ENCODE measurements at places on chromosomes 12 and 14.

- DNase-seq: no peak
Observed at GRCh38 chr12:76008428-76008827, 23.1 kb downstream of the PHLDA1 start.

DNA sequence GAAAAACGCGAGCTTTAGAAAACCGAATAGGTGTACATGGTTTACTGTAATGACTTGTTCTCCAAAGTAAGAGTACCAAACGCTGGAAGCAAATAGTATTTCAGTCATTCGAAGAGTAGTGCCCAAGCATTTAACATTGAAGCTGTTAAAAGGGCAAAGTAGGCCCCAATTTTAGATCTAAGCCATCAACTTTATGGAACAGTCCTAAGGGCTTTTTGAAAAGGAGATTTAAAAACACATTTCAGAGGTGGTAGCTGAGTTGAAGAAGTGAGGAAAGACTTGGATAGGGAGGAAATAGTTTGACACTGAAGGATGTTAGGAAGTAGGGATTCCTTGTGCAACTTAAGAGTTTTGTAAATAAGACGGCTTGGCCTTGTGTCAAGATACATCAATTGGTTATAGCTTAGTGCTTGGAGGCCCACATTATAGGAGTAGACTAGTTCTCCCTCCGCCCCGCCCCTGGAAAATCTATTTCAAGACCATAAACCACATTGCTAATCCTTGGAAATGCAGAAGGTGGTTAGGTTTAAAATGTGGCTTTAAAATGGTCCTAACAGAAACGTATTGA lies 783 bp upstream of the TUBA1B start:
- no peak for DNase-seq

DNA sequence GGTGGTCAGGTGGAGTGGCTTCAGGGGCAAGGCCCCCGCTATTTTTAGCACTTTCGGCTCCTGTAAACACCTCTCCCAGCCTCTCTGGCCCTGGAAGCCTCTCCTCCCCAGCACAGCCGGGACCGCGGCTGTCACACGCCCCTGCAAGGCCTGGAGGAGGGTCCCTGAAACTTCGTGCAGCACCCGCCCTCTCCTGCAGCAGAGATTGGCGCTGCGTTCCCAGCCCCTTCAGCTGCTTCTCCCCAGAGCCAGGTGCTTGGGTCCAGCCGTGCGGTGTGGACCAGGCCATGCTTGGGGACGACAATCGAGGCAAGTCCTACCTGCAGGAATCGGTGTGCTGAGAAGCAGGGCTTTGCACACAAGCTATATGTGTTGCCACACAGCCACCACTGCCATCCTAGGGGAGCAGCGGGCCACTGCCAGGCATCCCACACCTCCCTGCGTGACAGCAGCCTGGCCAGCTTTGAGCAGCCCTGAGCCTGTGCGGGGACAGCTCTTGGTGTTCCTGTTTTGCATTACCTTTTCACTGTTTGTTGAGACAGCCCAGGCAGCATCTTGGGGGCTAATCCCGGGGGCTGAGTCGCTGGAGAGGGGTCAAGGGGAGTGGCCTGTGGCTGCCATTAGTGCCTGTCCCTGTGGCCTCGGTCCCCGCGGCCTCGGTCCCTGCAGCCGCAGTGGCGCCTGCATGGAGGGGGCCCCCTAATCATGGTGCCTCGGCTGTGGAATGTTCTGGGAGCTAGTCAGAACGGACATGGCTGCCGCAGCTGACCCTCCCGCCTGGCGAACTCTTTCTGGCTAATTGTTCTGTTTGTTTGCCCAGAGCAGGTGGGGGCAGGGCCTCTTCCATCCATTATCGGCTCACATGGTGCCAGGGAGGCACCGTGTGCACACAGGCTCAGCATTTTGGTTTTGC lies 27.6 kb upstream of the TRAF3 start:
- DNase-seq: no peak

DNA sequence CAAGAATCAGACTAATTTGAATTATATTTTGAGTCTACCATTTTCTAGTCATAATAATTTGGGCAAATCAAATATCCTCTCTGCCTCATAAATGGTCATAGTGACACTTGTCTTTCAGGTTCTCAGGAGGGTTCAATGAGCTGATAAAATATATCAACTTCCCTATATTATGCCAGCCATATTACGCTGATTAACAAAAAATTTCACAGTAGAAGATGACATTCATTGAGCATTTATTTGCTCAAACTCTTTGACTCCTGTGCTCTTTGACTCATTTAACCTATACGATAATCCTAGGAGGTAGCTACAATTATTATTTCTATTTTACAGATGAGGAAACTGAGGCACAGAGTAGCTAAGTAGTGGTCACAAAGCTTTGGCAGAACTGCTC lies 60.0 kb upstream of the CCDC91 start:
- no peak for DNase-seq

DNA sequence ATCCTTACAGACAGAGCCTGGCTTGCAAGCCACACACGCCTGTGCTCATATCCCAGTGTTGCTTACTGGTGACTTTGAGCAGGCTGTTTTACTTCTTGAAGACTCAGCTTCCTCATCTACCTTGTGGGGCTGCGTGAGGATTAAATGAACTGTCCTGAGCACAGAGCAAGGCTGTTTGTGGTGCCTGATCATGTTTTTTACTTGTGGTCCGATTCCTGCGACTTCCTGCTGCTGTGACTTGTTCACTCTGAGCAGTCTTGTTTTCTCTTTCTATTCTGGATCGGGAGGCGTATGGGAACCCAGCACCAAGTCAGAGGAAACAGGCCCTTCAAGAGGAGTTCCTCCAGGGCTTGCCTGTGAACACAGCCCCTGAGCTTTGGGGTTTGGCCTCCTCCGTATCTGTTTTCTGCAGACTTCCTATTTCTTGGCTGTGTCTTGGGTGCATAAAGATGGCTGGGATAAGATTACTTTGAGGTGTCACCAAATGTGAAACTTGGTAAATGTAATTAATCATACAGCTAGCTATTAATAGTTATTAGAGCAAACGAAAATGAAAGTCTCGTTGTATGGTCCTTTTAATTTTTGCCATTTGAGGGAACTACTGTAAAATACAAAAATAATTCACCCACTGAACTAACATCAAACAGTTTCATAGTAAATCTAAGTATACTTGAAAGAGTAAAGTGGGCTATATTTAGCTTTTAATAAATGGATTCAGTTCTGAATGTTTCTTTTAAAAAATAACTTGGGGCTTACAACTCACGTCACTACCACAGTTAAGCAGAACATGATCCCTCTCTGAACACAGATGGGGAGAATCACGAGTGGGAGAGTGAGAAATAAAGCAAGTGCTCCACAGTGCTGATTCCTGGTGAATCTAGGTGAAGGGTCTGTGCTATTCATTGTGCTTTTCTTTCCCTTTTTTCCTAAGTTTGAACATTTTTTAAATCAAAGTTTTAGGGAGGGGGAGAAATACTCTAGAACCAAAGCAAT lies 251.5 kb downstream of the FOXN3 start:
- DNase-seq: no peak

DNA sequence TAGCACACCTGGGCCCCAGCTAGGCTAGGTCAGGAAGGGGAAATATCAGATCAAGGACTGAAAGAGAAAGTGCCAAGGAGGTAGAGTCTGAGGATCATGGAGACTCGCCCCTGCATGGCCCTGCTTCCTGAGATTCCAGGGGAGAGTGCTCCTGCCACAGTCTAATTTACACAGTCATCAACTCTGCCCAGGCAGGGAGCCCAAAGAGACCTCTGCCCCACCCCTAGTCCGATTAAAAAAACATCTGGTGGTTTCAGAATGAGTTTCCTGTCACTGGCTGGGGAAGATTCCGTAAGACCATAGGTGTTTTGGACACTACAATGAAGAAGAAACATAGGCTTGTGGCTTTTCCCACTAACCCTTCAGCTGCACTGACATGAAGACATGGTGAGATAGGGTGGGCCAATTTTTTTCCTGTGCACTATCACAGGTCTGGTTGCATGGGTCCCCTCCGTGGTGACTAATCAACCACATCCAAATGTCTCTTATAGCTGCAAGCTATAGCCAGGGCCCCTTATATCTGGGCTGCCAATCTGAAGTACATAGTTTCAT lies 31.5 kb upstream of the GZMB start:
- peak; percentile 31 for DNase-seq

- DNase-seq: no peak
Observed at GRCh38 chr12:109621211-109621694, 47.7 kb downstream of the MVK start.

- DNase-seq: no peak
Observed at GRCh38 chr12:31317471-31318395, 8.2 kb downstream of the SINHCAF start.

DNA sequence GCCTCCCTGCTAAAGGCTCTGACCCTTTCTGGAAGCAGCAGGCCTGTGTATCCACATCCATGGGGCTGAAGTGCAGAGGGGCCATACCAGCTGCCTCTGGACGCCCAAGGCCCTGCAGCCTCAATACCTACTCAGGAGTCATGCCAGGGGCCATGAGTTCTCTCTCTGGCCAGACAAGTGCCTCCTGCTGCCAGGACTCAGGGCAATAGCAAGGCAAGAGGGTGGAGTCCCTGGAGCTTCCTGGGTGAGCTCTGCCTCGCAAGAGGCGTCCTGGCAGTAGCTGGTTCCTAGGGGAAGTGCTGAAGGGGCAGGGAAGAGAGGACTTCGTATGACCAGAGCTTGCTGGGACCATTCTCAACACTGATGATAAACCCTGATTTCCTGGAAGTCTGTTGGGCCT lies 10.9 kb upstream of the ENDOU start:
- no peak for DNase-seq

GRCh38 chr14:68219407-68219806 lies 399.8 kb downstream of the RAD51B start:
- DNase-seq: no peak

GRCh38 chr14:37278636-37279538 lies 81.2 kb downstream of the MIPOL1 start:
- DNase-seq: no peak

DNA sequence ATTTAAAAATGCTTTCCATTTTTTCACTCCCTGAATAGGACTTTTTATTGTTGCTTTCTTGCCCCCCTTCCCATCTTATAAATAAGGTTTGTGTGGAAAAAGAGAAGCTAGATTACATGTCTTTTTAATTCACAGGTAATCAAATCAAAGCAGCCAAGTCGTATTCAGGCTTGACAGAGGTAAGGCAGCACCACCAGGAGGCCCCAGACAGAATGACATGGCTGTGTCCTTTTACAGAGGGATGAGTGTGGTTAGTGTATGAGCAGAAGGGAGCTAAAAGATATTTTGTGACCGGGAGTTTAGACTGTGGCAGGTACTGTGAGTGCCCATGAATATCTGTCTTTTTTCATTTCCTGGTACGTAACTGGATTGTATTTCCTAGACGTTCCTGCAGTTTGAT lies 596.1 kb downstream of the ETNK1 start:
- DNase-seq: no peak

GRCh38 chr14:76904740-76905569 lies 78.7 kb downstream of the LRRC74A start:
- peak; percentile 82 for DNase-seq
